ENCODE measurements at places on chromosomes 2 and 18. TPM values are rescaled to one million over a fixed set of nuclear protein-coding genes. Genes with fewer than 3 reads are reported as not detected.

DNA sequence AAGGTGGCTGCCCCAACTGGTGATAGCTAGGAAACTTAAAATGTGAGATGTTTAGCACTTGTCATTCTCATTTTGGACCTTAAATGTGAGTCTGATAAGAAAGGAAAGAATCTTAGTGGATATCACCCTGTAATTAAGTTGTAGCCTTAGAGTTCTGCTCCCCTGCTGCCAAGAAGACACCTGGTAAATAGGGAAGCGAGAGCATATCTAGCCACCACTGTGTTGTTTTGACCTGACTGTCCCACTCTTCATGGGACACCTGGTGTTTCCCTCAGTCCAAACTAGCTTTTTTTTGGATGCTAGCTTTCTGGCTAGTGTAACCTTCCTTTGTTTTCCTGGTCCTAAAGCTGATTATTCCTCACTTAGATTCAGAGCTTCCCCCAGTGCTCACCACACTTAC lies 357.6 kb downstream of the RAD51AP2 start:
- no peak for DNase-seq
- no peaks in the 10 kb centered on the region for H3K4me1 ChIP-seq
- no peaks in the 10 kb centered on the region for H3K27me3 ChIP-seq
- H3K27ac ChIP-seq: no peak overlapping the region
- H3K4me3 ChIP-seq: no peak overlapping the region
- no peaks in the 10 kb centered on the region for H3K36me3 ChIP-seq

Gene RSAD2
- total RNA-seq: 2.3 TPM

DNA sequence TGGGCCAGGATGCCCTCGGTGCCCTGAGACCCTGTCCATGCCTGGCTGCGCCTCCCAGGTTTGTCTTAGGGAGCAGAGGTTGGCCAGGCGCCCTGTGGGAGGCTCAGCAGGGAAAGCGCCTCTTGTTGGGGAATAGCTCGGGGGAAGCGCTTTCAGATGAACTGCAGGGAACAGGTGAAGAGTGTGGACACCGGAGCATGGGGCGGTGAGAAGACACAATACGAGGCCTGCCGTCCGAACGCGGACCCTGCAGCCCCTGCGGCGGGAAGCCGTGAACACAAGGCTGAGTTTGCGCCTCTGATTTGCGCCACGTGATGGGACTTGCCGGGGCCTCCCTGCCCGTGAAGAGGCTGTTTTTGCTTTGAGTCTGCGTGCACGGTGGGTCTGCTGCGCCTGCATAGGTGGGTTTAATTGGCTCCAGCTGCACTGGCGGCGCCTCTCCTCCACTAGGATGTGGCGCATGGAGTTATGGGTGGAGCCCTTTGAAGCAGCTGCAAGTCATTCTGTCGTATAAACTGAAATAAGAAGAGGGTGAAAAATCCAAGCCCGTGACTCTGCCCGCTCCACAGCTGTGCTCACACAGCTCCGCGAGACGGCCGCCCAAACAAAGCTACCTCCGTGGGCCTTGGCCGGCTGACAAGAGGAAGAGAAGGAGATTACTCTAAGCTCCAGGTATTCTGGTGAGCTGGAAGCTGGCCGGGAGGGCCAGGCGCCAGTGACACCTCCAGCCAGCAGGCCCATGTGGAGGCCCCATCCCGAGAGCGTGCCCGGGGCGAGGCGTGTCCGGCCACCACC lies 103.5 kb upstream of the CTDP1 start:
- peaks cover 13% of the 10 kb centered on the region for H3K4me1 ChIP-seq
- H3K27ac ChIP-seq: peak overlapping the region; percentile 48
- no peaks in the 10 kb centered on the region for H3K36me3 ChIP-seq
- peak overlapping the region; percentile 19 for H3K4me3 ChIP-seq

- H3K36me3 ChIP-seq: no peaks in the 10 kb centered on the region
- H3K27me3 ChIP-seq: no peaks in the 10 kb centered on the region
- H3K27ac ChIP-seq: no peak overlapping the region
- H3K4me3 ChIP-seq: no peak overlapping the region
- no peaks in the 10 kb centered on the region for H3K4me1 ChIP-seq
- DNase-seq: no peak
Observed at GRCh38 chr18:56096861-56097260, 508.9 kb upstream of the TCF4 start.

- H3K27me3 ChIP-seq: no peaks in the 10 kb centered on the region
- H3K4me3 ChIP-seq: no peak overlapping the region
- H3K36me3 ChIP-seq: no peaks in the 10 kb centered on the region
- H3K27ac ChIP-seq: no peak overlapping the region
- no peaks in the 10 kb centered on the region for H3K4me1 ChIP-seq
Observed at GRCh38 chr18:50749421-50749820, 70.4 kb downstream of the MRO start.

GRCh38 chr2:215573496-215573895 lies 137.6 kb upstream of the FN1 start:
- no peaks in the 10 kb centered on the region for H3K27me3 ChIP-seq
- H3K4me1 ChIP-seq: no peaks in the 10 kb centered on the region
- H3K27ac ChIP-seq: no peak overlapping the region

DNA sequence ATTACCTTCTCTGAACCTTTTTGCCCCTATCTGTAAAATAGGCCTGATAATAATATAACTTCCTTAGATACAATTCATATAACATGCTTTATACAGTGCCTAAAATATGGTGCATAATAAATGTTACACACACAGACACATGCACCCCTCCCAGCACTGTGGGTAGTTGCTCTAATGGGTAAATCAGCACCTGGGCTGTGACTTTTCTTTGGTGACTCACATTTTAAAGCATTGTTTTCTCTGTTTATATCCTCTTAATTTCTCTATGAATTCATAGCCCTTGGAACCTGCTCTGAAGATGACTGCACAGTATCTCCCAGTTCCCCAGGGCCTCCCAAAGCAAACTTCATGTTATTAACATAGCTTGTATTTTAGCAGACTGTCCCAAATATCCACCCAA lies 248.2 kb upstream of the TNP1 start:
- H3K4me3 ChIP-seq: no peak overlapping the region
- no peaks in the 10 kb centered on the region for H3K36me3 ChIP-seq
- H3K27ac ChIP-seq: peak overlapping the region; percentile 65
- no peak for DNase-seq

GRCh38 chr2:8821276-8822217 lies 15.9 kb downstream of the KIDINS220 start:
- H3K27me3 ChIP-seq: no peaks in the 10 kb centered on the region
- peaks cover 43% of the 10 kb centered on the region for H3K4me1 ChIP-seq
- DNase-seq: peak; percentile 83
- no peak overlapping the region for H3K4me3 ChIP-seq
- no peaks in the 10 kb centered on the region for H3K36me3 ChIP-seq

Gene ADAM17
- total RNA-seq: 12.9 TPM

DNA sequence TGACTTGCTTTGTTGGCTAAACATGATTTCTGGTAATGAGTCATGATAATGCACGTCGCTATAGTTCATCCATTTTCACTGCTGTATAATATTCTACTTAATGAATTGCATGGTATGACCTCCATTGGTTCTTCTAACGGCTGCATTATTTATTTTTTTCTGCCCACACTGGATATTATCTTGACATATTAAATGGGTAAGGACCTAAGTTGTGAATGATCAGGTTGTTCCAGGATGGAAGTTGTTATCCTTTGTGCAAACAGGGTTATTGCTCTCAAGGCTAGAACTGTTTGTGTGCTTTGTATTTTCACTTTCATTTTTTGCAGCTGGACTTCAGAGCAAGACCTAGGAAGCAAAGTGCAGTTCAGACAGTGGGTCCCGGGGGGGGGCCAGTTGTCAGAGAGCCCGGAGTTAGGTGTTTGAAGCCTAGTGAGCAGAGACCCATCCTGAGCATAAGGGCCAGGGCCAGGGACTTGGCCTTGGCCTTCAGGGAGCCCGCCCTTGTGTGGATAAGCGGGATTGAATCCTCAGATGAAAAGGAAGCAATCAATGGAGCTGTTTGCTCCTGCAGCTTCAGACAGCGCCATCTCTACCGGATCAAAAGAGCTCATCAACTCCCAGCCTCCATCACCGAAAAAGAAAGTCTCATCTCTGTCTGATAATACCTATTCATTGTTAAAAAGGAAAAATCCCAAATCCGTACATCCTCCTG lies 48.2 kb downstream of the AGAP1 start:
- H3K27me3 ChIP-seq: no peaks in the 10 kb centered on the region
- H3K27ac ChIP-seq: no peak overlapping the region
- no peak for DNase-seq

DNA sequence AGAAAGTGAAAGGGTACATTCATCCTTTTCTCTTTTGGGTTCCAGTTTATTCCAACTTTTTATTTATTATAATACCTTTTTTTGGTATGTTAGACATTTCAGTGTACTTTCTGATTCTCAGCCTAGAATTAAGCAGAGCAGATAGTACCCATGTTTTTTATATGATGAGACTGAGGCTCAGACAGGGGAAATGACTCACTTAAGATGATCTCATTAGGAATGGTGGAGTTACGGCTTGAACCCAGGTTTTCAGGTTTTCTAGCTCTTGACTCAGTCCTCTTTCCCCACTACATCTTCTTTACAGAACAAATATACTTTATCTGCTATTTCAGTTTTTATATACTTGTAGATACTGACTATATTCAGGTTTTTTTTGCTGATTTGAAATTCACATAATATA lies 51.7 kb upstream of the OTX1 start:
- no peak for DNase-seq
- H3K4me3 ChIP-seq: no peak overlapping the region
- H3K27ac ChIP-seq: no peak overlapping the region
- no peaks in the 10 kb centered on the region for H3K27me3 ChIP-seq
- no peaks in the 10 kb centered on the region for H3K36me3 ChIP-seq

Gene NAGK
- total RNA-seq: 49.1 TPM

DNA sequence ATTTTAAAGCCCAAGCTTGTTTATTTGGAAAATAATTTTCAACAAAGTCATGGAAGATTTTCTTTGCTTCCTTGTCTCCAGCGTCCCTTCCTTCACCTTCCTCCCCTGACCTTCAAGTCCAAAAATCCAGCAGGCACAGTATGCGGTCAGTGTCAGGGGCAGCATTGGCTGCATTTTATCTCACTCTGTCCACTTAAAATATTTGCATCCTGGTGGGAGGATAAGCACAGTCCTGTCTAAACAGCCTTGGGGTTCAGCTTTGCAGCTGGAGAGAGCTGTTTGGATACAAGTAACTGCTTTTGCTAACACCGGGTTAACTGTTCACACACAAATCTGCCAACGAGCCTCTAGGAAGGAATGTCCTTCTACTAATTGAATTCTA lies 318.1 kb downstream of the PDE11A start:
- no peaks in the 10 kb centered on the region for H3K36me3 ChIP-seq
- H3K4me1 ChIP-seq: peaks cover 14% of the 10 kb centered on the region
- H3K27ac ChIP-seq: peak overlapping the region; percentile 42
- DNase-seq: no peak
- no peak overlapping the region for H3K4me3 ChIP-seq

Gene NYAP2
- total RNA-seq: 5.0 TPM

- no peaks in the 10 kb centered on the region for H3K36me3 ChIP-seq
- no peak overlapping the region for H3K27ac ChIP-seq
- no peak for DNase-seq
- H3K27me3 ChIP-seq: no peaks in the 10 kb centered on the region
Observed at GRCh38 chr2:151157000-151157735, 104.5 kb downstream of the RBM43 start.

- H3K4me3 ChIP-seq: peak overlapping the region; percentile 58
- DNase-seq: peak; percentile 60
- peaks cover 52% of the 10 kb centered on the region for H3K4me1 ChIP-seq
- H3K36me3 ChIP-seq: no peaks in the 10 kb centered on the region
Observed at GRCh38 chr2:240451791-240452461, 16.5 kb downstream of the GPC1 start.

DNA sequence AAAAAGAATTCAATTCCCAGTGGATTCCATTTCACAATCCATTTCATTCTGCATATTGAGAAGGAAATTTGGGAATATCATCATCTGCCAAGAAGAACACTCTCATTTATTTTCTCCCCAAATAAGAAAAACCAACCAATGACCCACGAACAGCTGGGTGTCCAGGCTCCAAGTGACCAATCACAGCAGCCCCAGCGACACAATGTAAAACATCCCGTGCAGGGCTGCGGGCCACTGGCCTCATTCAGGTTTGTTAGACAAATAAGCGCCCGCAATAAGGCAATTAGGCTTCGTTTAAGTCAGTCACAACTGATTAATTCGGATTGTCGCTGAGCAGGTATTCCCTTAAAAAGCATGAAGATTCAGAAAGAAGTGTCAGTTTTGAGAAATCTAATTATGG lies 378.6 kb downstream of the EIPR1 start:
- H3K27ac ChIP-seq: no peak overlapping the region
- no peak overlapping the region for H3K4me3 ChIP-seq
- no peak for DNase-seq
- H3K36me3 ChIP-seq: no peaks in the 10 kb centered on the region

Gene FBXO36
- 1.2 TPM for total RNA-seq

- no peak for DNase-seq
- no peaks in the 10 kb centered on the region for H3K4me1 ChIP-seq
- no peak overlapping the region for H3K4me3 ChIP-seq
- H3K27ac ChIP-seq: no peak overlapping the region
- H3K36me3 ChIP-seq: no peaks in the 10 kb centered on the region
Observed at GRCh38 chr2:109648041-109648527, 33.9 kb downstream of the SOWAHC start.

Gene UGT1A10
- not detected for total RNA-seq

GRCh38 chr18:58525928-58526424 lies 102.9 kb downstream of the ALPK2 start:
- no peak overlapping the region for H3K27ac ChIP-seq
- no peaks in the 10 kb centered on the region for H3K27me3 ChIP-seq
- H3K4me3 ChIP-seq: no peak overlapping the region
- H3K4me1 ChIP-seq: peaks cover 4% of the 10 kb centered on the region

- H3K27ac ChIP-seq: no peak overlapping the region
- no peaks in the 10 kb centered on the region for H3K4me1 ChIP-seq
- H3K4me3 ChIP-seq: no peak overlapping the region
- peaks cover 2% of the 10 kb centered on the region for H3K27me3 ChIP-seq
- H3K36me3 ChIP-seq: no peaks in the 10 kb centered on the region
- no peak for DNase-seq
Observed at GRCh38 chr2:227450311-227450841, 21.6 kb upstream of the AGFG1 start.

DNA sequence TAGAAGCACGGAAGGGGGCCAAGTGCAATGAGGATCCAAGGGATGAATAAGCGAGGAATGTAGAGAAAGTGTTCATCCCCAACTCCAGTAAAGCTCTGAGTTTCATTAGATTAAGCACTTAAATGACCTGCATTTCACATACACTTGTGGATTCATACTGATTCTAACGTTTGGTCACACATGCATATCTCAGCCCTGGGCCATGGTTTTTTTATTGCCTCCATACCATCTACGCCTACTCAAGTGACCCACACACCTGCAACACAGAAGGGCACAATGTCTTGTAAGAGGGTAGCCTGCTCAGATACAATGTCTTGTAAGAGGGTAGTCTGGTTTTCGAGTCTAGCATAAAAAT lies 566 bp upstream of the MRPS5 start:
- H3K36me3 ChIP-seq: peaks cover 3% of the 10 kb centered on the region
- no peaks in the 10 kb centered on the region for H3K27me3 ChIP-seq
- DNase-seq: no peak
- H3K27ac ChIP-seq: peak overlapping the region; percentile 97

DNA sequence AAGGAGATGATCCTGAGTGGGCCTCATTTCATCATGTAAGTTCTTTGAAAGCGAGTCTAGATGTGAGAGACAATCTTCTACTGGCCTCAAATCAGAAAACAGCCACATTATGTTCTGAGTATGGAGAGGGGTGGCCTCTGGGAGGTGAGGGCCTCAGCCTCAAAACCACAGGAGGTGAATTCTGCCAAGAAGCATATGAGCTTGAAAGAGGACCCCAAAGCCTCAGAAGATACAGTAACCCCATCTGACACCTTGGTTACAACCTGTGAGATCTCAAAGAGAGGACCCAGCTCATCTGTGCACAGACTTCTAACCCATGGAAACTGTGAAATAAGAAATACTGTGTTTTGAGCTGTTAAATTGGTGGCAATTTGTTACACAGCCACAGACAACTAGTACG lies 200.1 kb downstream of the ARHGAP15 start:
- DNase-seq: no peak
- no peaks in the 10 kb centered on the region for H3K36me3 ChIP-seq
- no peak overlapping the region for H3K4me3 ChIP-seq
